ENCODE measurements at places on chromosomes 4 and X.

DNA sequence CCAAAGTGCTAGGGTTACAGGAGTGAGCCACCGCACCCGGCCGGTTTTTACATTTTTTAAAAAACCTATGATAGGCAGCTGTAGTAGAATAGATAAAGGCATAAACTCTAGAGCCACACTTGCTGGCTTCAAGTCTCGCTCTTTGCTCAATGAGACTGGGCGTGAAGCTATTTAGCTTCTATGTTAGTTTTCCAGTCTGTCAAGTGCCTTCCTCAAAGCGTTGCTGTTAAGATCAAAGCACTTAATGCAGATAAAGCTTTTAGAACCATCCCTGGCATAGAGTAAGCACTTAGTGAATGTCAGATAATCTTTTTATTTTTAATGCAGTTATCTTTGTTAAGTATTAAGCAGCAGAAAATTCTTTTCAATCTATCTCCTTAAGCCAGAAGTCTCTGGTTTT lies 42.0 kb upstream of the BMPR1B start:
- DNase-seq, result no peak

DNA sequence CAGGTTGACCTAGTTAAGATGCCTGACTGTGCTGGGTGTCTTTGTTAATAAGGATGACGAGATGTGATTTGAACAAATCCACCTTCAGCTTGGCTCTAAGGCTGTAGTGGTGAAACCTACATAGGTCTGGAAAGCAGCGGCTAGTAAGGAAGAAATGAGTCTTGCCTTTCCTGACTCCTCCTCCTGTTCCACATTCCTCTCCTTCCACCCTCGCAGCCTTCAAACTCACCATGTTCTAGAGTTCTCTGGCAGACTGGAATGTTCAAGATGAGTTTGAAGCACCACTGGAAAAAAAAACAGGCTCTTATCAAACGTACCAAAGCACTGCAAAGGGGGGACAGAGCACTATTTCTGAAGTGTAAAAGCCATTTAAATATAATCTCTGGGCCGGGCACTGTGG lies 395.4 kb downstream of the BMPR1B start:
- no peak for DNase-seq

DNA sequence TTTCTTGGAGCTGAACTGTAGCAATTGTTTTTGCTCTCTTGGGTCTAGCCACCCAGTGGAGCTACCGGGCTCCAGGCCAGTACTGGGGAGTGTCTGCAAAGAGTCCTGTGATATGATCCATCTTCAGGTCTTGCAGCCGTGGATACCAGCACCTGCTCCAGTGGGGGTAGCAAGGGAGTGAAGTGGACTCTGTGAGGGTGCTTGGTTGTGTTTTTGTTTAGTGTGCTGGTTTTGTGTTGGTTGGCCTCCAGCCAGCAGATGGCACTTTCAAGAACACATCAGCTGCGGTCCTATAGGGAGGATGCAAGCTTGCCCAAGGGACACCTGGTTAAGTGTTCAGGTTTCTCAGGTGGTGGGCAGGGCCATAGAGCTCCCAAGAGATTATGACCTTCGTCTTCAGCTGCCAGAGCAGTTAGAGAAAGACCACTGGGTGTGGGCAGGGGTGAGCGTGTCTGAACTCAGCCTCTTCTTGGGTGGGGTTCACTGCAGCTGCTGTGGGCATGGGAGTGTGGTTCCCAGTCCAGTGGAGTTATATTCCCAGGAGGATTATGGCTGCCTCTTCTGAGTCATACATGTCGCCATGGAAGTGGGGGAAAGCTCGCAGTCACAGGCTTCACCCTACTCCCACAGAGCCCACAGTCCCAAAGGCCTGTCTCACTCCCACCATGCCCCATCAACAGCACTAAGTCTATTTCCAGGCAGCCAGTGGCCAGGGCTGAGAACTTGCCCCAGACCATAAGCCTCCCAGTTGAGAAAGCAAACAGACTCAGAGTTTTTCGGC lies 811.6 kb downstream of the GLUD2 start:
- peak; percentile 4 for DNase-seq

DNA sequence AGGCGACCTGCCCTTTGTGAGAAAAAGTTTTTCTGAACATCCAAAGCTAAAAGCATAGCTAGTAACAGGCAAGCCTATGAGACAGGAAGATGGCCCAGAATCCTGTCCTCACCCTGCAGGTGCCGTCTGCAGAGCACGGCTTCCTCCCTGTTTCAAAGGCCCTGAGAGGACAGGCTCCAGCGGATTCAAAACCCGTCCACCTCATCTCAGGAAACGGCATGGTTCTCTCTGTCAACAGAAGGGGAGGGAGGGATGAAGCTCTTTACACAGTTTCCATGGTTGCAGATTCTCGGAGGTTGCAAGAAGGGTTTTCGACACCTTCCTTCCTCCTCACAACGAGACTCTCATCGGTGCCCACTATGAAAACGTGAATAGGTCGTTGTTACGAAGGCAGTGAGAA lies 8.3 kb downstream of the PPP2R3B start:
- no peak for DNase-seq

DNA sequence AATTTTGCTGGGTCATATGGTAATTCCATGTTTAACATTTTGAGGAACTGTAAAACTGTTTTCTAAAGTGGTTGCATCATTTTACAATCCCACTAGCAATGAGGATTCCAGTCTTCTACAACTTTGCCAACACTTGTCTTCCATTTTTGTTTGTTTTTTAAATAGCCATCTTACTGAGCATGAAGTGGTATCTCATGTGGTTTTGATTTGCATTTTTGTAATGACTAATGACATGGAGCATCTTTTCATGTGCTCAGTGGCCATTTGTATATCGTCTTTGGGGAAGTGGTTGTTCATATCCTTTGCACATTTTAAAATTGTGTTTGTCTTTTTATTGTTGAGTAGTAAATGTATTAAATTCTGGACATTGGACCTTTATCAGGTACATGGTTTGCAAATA lies 94.7 kb downstream of the TMEM131L start:
- DNase-seq, result no peak

- no peak for DNase-seq
Observed at GRCh38 chrX:83829874-83830273, 31.1 kb upstream of the CYLC1 start.

DNA sequence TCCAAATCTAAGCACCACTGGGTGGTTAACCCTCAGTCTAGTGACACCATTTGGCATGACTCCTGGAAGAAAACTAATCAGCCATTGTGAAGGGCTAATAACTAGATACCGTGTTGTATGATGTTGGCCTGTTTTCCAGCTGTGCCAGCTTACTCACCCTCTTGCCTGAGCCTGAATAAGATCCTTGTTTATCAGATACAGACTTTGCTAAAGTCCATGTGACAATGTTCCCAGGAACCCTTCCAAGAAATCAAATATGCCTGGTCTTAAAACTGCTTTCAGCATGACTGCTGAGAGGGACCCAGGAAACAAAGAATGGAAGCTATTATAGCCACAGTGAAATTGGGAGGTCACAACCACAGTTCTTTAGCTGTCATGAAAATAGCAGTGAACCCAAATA lies 640.8 kb upstream of the INTU start:
- DNase-seq, result no peak

DNA sequence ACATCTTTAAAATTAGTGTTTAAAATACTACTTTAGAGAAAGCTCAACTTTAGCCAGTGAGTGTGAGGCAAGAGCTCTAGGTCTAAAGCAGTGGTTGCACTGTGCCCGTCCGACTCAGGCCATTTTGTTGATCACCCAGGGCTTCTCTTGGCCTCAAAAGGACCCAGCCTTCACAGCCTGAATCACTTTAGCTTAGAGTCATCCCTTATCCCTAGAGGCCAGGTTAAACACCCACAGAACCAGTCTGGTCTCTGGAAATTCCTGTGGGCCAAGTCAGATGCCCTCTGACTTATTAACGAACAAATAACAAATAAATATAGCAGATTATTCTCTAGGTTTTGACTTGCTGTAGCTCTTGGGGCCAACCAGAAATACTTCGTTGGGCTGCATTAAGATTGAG lies 102.3 kb downstream of the WWC2 start:
- no peak for DNase-seq

DNA sequence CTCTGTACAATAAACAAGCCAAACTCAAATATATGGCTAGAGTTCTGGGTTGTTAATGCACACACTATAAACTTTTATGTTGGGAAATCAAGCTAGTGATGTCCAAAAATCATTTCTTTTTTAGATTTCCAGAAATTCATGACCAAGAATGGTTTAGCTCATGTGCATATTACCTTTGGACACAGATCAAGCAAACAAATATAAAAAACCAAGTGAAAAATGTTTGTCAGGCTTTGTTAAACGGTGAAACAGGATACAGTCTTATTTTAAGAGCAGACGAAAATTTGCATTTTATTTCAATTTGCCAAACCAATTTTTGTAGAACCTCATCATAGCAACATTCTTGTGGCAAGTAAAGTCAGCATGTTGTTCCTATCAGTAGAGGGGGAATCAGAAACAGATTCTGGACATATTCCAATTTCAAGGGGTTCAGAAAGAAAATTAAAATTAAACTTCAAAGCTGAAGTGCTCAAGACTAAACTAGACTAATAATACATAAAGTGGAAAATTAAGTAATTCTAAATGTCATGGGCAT lies 413.6 kb downstream of the TRIML1 start:
- no peak for DNase-seq

- DNase-seq, result no peak
Observed at GRCh38 chr4:172601195-172601594, 567.4 kb upstream of the GALNT7 start.

DNA sequence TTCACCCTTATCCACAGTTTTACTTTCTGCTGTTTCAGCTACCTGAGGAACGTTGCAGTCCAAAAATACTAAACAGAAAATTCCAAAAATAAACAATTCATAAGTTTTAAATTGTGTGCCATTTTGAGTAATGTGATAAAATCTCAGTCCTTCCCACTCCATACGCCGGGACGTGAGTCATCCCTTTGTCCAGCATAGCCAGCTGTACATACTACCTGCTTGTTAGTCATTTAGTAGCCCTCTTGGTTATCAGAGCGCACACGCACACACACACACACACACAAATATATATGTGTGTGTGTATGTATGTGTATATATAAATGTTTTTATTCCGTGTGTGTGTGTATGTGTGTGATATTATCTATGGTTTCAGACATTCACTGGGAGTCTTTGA lies 4.8 kb upstream of the CCSER1 start:
- DNase-seq, result no peak

GRCh38 chr4:118034053-118034785 lies at the start of gene NDST3:
Gene NDST3 (plus strand): TSS chr4:118034486. CDS start chr4:118053911, 19,425 bp downstream.
- DNase-seq, result peak; percentile 34

GRCh38 chrX:66110112-66110511 lies 53.9 kb upstream of the HEPH start:
- DNase-seq, result peak; percentile 20

DNA sequence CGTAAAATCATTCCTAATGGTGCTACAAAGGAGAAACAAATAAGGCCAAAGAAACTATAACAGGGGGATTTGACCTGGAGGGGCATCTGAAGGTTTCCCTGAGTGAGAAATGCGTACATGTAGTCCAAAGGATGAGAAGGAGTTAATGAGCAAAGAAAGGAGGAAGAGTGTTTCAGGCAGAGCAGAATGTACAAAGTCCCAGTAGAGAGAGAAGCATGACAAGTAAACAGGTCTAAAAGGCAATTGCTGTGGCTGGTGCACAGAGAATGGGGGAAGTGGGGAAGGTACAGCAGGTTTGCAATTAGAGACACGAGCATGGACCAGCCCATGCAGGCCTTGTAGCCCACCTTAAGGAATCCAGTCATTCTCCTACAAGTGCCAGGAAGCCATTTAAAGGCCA lies 145.5 kb downstream of the TSPAN5 start:
- no peak for DNase-seq

DNA sequence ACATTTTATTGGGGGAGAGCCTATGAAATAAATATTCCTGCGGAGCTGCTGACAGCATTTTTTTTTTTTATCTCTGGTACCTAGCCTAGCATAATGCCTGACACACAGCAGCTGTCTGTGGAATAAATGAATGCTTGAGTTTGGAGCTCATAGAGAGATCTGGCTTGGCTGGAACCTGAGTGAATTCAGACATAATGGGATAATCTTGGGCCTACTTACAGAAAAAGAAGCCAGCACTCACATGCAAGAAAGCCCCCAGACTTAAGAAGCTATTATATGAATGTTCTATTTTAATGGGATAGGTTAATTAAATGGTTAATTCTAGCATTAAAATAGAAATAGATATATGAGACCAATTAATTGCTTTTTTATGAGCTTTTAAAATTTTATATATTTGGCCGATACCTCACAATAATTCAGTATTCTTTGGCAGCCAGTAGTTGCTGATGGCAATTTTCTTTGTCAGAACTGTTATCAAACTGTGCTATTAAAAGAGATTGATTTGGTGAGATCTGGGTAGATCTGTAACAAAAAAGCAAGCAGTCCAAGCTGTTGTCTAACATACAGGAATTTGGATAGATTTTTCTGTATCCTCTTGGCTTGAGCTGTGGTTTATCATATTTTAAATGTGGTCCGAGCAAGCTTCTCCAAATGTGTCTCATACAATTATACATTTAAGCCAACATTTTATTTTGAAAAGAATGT lies 654.2 kb downstream of the PCDH7 start:
- no peak for DNase-seq

GRCh38 chrX:78759081-78759480 lies 11.6 kb downstream of the LPAR4 start:
- DNase-seq, result no peak

- no peak for DNase-seq
Observed at GRCh38 chr4:105765690-105766407, 57.3 kb downstream of the GSTCD start.

All from RPMI8226 (cell line).